ENCODE measurements at places on chromosomes 4 and X.

DNA sequence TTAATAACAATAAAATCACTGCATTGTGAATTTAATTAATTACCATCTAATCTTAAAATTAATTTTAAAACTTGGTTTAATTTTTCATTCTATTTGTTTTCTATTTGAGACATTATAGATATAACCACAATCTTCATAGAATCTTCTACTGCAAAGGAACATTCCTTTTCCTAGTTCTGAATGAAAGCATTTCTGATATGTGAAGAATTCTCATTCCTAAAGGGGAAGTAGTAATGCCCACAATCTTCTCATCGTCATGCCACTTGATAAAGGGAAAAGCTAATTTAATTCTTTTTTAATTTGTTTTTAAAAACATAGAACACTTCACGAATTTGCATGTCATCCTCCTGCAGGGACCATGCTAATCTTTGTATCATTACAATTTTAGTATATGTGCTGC, 23.7 kb downstream of the MGARP start:
- no peak for DNase-seq

- DNase-seq: no peak
Measured at GRCh38 chr4:181761156-181761555, 482.0 kb upstream of the TENM3 start.

DNA sequence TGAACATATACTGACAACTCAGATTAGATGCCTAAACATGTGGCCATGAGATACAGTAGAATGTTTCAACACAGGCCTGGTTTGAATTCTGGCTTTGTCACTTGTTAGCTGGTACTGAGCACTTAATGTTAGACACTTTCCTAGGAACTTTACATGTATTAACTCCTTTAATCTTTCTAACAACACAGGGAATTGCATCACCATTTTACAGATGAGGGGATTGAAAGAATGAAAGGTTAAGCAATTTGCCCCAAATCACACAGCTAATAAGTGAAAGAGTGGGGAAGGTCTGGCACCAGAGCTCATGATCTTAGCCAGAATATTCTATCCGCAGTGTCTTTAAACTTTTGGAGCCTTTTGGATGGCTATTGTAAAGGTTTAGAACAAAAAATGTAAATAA, 95.9 kb downstream of the NYX start:
- DNase-seq: no peak

GRCh38 chrX:115058276-115058675, 40.9 kb upstream of the IL13RA2 start:
- DNase-seq: no peak

GRCh38 chr4:110266136-110266535, 67.7 kb upstream of the ELOVL6 start:
- no peak for DNase-seq

DNA sequence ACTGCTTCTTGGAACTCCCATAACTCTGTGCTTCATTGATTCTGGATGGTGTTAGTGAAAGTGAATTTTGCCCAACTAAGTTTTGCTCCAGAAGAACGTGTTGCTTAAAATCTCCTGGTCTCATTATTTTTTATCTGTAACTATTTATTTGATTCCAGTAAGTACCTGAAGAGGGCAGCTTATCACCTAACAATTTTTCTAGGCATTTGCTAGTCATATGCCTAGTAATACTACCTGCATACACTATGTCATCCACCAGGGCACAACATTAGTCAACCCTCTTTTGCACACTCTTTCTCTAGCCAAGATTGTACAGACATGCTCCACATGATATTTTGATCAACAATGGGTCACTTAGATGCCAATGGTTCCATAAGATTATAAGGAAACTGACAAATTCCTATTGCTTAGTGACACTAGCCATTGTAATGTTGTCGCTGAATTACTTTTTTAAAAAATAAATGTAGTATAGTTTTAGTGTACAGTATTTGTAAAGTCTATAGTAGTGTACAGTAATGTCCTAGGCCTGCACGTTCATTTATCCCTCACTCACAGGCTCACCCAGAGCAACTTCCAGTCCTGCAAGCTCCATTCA, 499.9 kb upstream of the AADAT start:
- peak; percentile 68 for DNase-seq

GRCh38 chr4:15557786-15558550, 88.3 kb downstream of the CC2D2A start:
- DNase-seq: no peak

DNA sequence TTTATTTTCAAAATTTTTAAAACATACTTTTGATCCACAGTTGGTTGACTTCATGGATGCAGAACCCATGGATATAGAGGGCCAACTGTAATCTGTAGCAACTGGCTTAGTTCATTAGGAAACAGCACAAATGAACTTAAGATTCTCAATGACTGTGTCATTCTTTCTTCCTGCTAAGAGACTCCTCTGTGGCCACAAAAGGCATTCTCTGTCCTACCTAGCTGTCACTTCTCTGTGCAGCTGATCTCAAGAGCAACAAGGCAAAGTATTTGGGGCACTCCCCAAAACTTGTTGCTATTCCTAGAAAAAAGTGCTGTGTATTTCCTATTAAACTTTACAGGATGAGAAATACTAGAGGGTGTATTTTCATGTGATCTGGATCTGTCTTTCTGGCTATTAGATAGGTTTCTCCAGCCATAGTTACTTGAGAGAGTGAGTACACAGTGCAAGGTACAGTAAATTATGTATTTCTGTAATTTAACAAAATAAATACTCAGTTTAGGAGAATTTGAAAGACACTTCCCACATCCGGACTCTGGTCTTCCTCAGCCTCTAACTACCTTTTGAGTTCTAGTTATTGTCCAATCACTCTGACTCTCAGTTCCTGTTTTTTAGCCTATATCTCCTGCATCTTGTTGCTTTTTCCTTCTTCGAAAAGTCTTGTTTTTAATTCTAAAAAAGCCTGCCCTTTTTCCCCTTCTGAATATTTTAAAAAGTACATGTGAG, 21.8 kb downstream of the TLR2 start:
- no peak for DNase-seq

- no peak for DNase-seq
Measured at GRCh38 chrX:38206542-38206941, 14.1 kb downstream of the SRPX start.

GRCh38 chr4:147326591-147326990, 154.3 kb upstream of the EDNRA start:
- no peak for DNase-seq

DNA sequence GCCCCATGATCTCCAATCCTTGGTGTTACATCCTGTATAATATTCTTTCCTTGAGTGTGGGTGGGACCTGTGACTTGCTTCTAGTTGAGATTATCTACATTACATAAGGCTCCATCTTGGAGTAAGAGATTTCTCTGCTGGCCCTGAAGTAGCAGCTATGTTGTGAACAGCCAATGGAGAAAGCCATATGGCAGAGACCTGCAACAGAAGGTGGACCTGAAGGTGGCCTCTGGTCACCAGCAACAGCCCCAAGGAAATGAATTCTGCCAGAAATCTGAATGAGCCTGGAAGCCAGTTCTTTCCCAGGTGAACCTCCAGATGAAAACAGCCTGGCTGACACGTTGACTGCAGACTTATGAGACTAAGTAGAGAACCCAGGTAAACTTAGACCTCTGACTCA, 2.3 kb upstream of the INTS6L start:
- DNase-seq: no peak

DNA sequence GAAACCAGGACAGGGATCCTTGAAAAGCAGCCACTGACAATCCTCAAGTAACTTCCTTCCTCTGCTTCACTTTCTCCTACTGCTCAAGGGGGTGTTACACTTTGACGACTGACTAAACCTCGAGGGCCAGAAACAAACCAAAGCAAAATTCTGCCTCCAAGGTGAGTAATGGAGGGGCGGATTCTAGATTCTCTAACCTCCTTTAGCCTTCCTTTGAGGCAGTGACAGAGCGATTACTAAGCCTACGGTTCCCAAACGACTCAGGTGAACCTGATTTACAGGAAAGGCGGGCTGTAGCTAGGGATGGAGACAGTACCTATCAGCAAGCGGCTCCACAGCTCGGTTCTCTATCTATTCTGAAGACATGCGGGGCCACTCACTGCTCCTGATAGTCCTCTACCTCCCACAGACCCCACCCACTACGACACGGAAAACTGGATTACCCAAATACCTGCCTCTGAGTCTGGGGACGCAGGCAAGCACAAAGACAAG, 487 bp downstream of the TBCK start:
- no peak for DNase-seq

GRCh38 chrX:98071331-98071730, 1187.6 kb downstream of the RPA4 start:
- no peak for DNase-seq

DNA sequence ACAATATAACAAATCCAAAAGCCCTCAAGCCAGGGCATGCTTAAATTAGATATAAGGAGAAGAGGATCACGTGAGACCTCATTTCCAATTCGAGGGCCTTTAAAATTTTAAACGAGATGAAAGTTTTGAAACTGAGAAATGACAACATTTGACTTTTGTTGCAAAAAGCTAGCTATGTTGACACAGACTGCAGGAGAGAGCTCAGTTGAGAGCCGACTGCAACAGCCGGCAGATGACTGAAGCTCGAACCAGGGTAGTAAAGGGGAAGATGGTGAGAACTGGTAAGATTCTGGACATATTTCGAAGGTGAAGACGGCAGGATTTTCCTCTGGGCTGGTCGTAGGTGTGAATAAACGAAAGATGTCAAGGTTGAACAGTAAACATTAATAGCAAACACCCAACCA, 773 bp downstream of the PRMT9 start:
- peak; percentile 41 for DNase-seq

GRCh38 chrX:35561985-35562384, 236.2 kb upstream of the MAGEB16 start:
- no peak for DNase-seq

DNA sequence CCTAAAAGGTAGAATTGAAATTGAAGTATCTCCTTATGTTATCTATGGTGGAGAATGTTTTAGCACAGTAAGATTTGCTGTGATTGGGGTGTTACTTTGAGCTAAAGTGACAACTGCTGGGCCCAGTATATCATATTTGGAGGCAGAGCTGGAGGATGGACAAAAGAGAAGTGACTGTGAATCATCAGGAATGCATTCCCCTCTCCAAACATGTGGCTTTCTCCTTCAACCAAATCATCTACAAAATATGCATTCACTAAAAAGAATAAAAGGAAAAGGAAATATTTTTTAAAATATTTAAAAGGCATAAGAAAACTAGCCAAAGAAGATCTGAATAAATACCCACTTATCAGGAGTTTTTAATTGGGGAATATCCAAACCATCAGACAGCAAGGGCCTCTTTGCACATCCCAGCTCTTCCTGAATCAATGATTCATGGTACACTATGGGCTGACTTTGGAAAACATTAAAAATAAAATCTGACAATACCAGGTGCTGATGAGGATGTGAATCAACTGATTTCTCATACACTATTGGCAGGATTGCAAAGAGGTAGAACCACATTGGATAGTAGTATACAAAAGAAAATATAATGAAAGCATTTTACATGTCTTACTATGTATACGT, 671.7 kb upstream of the NR3C2 start:
- no peak for DNase-seq

DNA sequence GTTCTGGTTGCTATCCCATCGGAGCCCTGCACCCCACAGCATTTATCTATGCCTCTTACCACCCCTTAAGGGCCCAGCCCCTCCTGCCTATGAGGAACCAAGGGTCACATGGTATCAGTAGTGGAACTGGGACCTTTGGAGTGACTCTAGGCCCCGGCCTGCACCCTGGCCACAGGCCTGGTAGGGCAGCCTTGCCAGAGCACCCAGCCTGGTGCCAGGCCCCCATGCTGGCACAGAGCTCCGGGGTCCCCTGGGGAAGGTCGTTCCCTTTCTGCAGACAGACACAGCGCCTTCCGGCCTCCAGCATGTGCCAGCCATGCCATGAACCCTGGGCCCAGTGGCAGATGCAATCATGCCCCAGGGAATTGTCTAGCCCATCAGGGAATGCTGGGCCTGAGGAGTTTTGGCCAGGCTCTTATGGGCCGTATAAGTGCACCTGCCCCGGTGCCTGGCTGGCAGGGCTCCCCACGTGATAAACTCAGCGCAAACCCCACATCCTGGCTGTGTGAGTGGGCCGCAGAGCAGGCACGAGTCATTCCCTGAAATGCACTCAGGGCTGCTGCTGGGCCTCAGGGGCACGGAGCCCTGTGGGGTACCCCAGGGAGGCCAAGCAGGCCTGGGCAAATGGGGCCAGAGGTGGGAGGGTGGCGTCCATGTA, 19.8 kb upstream of the ADD1 start:
- DNase-seq: no peak

DNA sequence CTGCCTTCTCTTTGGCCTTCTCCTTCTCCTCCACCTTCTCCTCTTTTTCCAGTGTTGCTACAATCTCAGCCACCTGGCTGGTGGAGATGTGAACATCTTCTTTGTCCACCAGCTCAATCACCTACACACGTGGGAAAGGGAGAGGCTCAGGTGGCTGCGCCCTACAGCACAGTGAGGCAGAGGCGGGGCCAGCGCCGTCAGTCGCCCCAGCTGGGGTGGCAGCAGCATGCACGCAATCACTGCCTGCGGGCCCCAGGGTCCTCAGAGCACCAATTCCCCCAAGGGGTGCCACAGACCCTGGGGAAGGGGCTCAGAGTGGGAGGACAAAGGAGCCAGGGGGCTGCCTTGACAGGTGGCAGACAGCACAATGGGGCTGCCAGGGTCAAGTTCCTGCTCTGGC, 21.4 kb downstream of the FGFR3 start:
- DNase-seq: no peak

DNA sequence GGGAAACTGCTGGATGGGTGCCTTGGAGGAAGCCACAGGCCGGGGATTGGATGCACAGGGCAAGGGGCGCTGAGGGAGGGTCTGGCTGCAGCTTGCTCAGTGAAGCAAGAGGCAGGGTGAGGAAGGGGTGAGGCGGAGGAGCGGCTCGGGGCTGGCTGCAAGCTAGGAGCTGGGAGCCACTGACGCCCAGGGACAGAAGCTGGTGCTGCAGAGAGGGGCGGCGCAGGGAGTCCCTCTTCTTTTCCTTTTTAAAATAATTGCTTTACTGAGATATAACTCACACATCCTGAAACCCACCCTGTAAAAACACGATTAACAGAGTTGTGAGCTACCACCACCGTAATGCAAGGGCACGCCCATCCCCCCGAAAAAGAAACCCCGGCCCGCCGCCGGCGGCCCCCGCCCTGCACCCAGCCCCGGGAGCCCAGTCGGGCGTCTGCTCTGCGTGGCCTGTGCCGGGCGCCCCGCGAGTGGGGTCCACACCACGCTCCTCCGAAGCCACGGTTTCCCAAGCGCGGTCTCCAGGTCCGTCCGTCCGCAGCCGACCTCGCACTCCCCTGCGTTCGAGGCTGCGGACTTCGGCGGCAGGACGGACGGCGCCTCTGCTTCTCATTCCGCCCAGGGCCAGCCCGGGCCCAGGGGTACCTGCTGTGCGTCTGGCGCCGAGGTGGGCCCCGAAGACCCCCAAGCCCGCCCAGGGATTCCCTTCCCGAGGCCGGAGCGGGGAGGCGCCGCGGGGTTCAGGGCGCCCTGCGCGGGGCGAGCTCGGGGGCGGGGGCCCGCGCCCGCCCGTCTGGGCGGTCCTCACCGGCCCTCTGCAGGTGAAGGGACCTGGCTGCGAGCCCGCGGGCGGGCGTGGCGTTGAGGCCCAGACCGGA, 866 bp upstream of the UVSSA start:
- peak; percentile 85 for DNase-seq

- DNase-seq: no peak
Measured at GRCh38 chr4:59608466-59608865, 1591.7 kb upstream of the ADGRL3 start.

Measured in D341Med (cell line).